Fibroblast of skin of left biceps (primary cell): ENCODE measurements at places on chromosomes 4 and X.
A peak's percentile ranks its signal among the peaks of the same experiment; 100 is the strongest.

GRCh38 chr4:14865804-14866203 is 136.5 kb upstream of the CPEB2 start:
- DNase-seq: no peak

DNA sequence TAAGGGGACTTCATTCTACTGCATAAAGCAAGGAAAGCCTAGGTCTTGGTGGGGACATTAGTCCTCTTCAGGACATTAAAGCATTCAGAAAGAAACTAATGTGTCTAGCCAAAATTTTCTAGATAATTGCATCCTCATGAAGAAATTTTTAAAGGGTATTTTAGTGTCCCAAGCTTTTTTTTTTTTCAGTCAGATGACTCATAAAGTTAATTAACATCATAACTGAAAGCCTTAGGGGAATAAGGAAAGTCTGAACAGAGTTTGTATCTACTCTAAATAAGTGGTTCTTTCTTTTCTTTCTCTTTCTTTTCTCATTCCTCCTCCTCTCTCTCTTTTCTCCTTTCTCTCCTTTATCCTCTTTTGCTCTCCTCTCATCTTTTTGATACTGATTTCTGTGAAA is 202.4 kb downstream of the ADAMTS3 start:
- no peak for DNase-seq

- DNase-seq: no peak
Observed at GRCh38 chr4:137700751-137701150, 168.5 kb upstream of the PCDH18 start.

DNA sequence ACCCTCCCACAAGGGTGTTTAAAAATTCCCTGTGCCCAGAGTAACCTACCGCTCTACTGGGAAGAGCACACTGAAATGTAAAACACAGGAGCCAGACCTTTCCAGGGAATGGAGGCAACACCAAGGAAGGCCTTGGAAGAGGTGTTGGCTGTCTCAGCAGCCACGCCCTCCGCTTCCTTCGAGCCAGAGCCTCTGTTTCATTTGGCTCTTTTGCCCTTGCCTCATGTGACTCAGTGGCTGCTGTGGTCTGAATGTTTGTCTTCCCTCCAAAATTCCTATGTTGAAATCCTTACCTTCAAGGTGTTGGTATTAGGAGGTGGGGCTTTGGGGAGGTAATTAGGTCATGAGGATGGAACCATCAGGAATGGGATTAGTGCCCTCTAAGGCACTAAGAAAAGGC is 11.3 kb downstream of the SCD5 start:
- no peak for DNase-seq

- no peak for DNase-seq
Observed at GRCh38 chrX:1661048-1661921, 46.4 kb downstream of the ASMT start.

DNA sequence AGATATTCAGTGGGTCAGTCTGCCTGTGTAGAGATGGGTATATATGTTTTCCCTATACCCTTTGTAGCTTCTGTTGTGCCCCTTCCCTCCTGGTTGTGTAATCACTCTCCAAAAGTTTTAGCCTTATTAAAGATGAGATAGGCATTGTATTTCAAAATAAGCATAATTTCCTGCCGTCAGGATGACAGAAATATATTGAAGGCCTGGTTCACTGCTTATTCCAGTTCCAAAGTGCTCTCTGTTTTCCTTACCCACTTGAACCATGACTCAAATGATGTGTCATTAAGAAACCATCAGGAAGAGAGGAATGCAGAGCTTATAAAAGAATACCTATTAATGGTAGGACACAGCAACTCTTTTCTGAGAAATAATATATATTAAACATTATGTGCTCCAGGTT is 178.5 kb downstream of the GABRB1 start:
- DNase-seq: peak; percentile 47

DNA sequence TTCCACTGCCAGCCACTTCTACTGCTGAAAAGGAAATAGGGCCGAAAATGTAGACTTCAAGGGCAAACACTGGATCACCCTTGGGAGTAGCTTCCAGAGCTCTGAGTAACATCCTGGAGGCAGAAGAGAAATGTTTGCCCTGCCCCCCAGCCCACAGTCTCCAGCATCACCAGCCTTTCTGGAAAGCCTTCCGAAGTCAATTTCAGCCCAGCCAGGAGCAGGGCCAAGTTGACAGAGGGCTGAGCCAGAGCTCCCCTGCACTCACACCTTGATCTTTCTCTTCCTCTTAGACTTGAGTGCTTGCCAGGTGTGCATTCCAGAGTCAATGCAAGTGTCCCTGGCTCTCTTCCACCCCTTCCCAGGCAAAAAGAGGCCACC is 35.2 kb downstream of the SLC25A5 start:
- peak; percentile 67 for DNase-seq

- no peak for DNase-seq
Observed at GRCh38 chr4:31427691-31428090, 707.5 kb downstream of the PCDH7 start.

- DNase-seq: no peak
Observed at GRCh38 chrX:11129534-11130105, 18.5 kb downstream of the HCCS start.

GRCh38 chr4:40573593-40574311 is 55.9 kb downstream of the RBM47 start:
- no peak for DNase-seq

- no peak for DNase-seq
Observed at GRCh38 chrX:120029354-120029753, 48.1 kb downstream of the RHOXF2B start.

DNA sequence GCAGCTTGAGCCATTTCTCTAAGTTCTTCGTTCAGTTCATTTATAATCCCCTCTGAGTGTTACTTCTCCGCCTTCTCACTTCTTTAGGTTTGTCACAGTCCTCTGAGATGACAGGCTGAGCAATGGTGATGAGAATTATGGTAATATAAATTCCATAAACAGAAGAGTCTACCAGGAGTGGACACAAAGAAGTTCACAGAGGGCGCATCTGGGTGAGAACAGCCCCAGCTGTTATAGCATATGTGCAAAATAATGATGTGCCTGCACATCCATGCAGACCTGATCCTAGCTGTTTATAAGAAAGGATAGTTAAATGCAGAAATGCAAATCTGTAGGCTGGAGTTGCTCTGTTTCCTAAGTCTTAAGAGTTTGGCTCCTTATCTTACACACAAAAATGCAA is 377.5 kb downstream of the KCNIP4 start:
- no peak for DNase-seq

- no peak for DNase-seq
Observed at GRCh38 chr4:153465615-153466080, 512 bp upstream of the TMEM131L start.

GRCh38 chrX:100484971-100485370 is 74.9 kb upstream of the PCDH19 start:
- no peak for DNase-seq

- peak; percentile 65 for DNase-seq
Observed at GRCh38 chr4:16684097-16684496, 214.3 kb downstream of the LDB2 start.

GRCh38 chr4:113756005-113756410 is 5.5 kb downstream of the CAMK2D start:
- DNase-seq: peak; percentile 82
